ENCODE measurements at places on chromosomes 16 and 17. TPM values are rescaled to one million over a fixed set of nuclear protein-coding genes. Genes with fewer than 3 reads are reported as not detected.
A peak's percentile ranks its signal among the peaks of the same experiment; 100 is the strongest.

WFDC1 gene
- not detected for total RNA-seq

GRCh38 chr16:67528222-67528869, at the start of gene RIPOR1:
Gene RIPOR1, plus strand, starts transcription at chr16:67528829. Its CDS starts 9,618 bp downstream, at chr16:67538447.
- H3K4me3 ChIP-seq, result peak within 1 kb of the TSS; percentile 72
- no peak within 1 kb of the TSS for H3K27ac ChIP-seq
- DNase-seq, result peak; percentile 57
- H3K4me1 ChIP-seq, result peaks cover 10% of the 10 kb centered on the region

- peak; percentile 66 for DNase-seq
- H3K27me3 ChIP-seq, result no peaks in the 10 kb centered on the region
- H3K27ac ChIP-seq, result peak overlapping the region; percentile 89
- H3K4me3 ChIP-seq, result peak overlapping the region; percentile 65
Observed at GRCh38 chr16:89409161-89409711, 81.1 kb downstream of the ANKRD11 start.

DNA sequence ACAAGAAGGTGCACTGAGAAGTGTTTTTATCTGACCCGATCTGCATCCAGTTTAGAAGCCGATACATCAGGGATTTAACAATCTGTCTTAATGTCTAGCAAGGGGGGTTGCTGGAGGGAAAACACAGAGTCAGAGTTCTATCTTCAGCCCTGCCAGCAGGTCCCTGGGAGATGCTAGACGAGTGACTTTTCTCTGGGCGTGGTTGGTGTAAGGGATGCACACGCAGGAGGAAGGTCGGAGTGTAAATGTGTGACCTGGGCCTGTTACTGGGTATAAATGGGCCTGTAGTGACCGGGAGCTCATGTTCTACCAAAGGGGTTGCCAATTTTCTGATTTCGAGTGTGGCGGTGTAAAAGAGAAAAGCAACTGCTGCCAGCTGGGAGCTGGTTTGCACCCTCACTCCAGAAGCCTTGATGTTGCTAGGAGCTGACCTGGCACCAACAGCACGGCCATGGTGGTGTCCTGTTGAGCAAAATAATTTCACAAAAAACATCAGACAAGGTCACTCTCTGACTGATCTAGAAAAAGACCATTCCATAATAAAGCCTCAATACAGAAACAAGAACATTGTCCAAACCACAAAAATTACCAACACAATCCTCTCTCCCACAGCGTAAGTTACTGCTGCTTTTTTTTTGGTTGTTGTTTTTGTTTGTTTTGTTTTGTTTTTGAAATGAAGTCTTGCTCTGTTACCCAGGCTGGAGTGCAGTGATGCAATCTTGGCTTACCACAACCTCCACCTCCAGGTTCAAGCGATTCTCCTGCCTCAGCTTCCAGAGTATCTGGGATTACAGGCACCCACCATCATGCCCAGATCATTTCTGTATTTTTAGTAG, 1.3 kb upstream of the KCTD13 start:
- peaks cover 3% of the 10 kb centered on the region for H3K27me3 ChIP-seq
- peak; percentile 25 for DNase-seq
- peak overlapping the region; percentile 93 for H3K27ac ChIP-seq
- H3K4me1 ChIP-seq, result peaks cover 22% of the 10 kb centered on the region

DNA sequence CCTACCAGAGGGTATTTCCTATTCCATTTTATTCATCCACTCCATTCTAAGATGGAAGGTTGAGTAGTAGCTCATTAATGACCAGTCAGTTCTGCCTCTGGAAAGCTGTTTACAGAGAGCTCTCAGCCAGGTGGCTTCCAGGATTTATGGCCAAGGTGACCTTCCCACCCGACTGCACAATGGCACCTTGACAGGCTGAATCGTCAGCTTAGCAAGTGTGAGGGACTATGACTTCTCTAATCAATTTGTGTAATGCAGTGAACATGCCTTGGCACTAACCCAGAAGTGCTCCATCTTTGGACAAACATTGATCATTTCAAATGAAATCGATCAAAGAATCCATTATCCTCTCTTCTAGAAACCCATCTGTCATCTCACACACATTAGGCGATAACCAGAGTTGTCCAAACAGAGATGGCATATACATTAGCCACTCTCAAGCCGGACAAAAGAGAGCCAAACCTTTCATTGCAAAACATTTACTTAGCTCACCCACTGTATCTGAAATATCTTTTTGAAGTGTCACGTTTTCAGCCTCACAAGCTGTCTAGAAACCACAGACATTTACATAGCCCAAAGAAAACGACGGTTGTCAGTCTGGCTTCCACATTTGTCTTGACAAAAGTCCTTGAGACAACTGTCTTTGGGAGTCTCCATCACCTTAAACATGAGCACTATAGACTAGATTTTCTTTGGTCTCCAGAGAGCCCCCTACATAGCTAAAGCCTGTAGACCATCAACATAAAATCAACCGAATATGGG, 35.6 kb downstream of the CLEC3A start:
- no peak for DNase-seq
- no peak overlapping the region for H3K27ac ChIP-seq
- H3K27me3 ChIP-seq, result peaks cover 6% of the 10 kb centered on the region
- H3K4me3 ChIP-seq, result no peak overlapping the region

GRCh38 chr16:64773184-64773583, 348.7 kb downstream of the CDH11 start:
- no peak overlapping the region for H3K4me3 ChIP-seq
- H3K27me3 ChIP-seq, result no peaks in the 10 kb centered on the region
- DNase-seq, result no peak
- H3K27ac ChIP-seq, result no peak overlapping the region
- no peaks in the 10 kb centered on the region for H3K4me1 ChIP-seq

GRCh38 chr16:56610017-56610608, 1.7 kb downstream of the MT2A start:
- no peaks in the 10 kb centered on the region for H3K27me3 ChIP-seq
- peak; percentile 51 for DNase-seq
- peak overlapping the region; percentile 91 for H3K4me3 ChIP-seq
- H3K27ac ChIP-seq, result peak overlapping the region; percentile 86
- H3K36me3 ChIP-seq, result no peaks in the 10 kb centered on the region

GRCh38 chr17:74698069-74698468, 14.7 kb downstream of the CD300LF start:
- peaks cover 2% of the 10 kb centered on the region for H3K4me1 ChIP-seq
- H3K27ac ChIP-seq, result no peak overlapping the region
- peaks cover 2% of the 10 kb centered on the region for H3K36me3 ChIP-seq
- H3K27me3 ChIP-seq, result peaks cover 24% of the 10 kb centered on the region
- no peak overlapping the region for H3K4me3 ChIP-seq

DNA sequence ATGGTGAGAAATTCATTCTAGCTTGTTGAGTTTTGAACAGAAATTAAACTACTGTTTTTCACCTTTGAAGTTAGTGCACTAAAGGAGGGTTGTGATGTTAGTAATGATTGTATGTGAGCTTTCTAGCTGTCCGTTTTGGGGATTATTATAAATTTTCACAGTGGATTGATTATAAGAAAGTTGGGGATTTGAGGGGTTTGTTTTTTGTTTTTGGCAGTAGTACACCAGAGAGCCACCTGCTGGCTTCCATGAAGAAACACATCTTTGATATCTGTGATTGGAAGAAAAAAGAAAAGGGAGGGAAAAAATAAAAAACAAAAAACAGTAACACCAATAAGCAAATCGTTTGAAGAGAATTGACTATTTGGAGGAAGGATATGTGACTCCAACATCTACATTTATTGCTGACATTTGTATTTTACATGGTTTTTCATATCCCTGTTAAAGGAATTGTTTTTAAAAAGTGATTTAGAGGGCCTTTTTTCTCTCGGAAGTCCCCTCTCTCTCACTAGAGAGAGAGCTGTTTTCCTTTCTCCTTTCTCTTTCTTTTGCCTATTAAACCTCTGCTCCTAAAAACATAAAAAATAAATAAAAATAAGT, 1469.5 kb upstream of the GOT2 start:
- no peaks in the 10 kb centered on the region for H3K27me3 ChIP-seq
- DNase-seq, result no peak
- H3K4me3 ChIP-seq, result no peak overlapping the region
- no peaks in the 10 kb centered on the region for H3K36me3 ChIP-seq

DNA sequence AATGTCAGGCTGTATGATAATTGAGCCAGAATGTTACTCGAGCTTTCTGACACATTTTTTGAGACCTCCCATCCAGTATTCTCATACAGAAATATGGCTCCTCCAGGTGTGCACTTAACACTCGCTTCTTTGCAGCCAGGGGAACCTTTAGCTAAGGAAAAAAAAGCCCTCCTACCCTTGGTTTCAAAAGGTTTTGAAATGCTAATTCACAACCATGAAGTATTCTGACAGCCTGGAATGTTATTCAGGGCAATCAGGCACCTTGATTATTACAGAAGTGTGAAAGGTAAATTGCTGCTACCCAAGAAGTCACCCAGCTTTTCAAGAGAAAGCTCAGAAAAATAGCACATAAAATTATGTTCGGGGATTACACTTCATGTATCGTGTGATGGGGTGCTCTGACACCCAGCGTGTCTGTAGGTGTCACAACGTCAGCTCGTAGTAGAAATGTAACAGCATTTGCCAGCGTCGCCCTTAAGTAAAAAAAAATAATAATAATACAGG, 41.1 kb downstream of the NTN1 start:
- H3K4me3 ChIP-seq, result no peak overlapping the region
- H3K4me1 ChIP-seq, result no peaks in the 10 kb centered on the region
- DNase-seq, result no peak

DNA sequence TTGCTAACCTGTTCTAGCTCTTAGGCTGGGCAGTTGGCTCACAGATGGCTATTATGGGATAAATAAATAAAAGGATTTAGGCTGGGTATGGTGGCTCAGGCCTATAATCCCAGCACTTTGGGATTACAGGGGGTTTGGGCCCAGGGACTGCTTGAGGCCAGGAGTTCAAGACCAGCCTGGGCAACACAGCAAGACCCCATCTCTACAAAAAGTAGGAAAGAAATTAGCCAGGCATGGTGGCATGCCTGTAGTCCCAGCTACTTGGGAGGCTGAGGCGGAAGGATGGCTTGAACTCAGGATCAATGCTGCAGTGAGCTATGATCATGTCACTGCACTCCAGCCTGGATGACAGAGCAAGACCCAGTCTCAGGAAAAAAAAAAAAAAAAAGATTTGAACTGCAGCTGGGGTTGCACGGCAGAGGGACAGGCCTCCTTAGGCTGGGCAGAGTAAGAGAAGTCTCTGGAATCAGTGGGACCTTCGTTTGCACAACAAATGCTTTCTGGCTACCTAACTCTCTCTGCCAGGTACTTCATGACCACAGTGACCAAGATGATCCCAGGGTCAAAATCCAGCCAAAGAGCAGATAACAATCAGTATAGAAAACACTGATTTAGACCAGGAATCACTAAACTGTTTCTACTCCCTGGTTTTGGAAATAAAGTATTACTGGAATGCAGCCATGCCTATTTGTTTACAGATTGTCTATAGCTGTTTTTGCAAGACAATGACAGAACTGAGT, 6.8 kb downstream of the RUSF1 start:
- H3K4me3 ChIP-seq, result no peak overlapping the region
- no peak overlapping the region for H3K27ac ChIP-seq
- no peaks in the 10 kb centered on the region for H3K27me3 ChIP-seq
- H3K4me1 ChIP-seq, result peaks cover 18% of the 10 kb centered on the region
- H3K36me3 ChIP-seq, result no peaks in the 10 kb centered on the region

GRCh38 chr17:33198954-33199353, 94.1 kb downstream of the ASIC2 start:
- H3K27me3 ChIP-seq, result peaks cover 2% of the 10 kb centered on the region
- H3K36me3 ChIP-seq, result no peaks in the 10 kb centered on the region
- no peak for DNase-seq
- H3K27ac ChIP-seq, result no peak overlapping the region

GRCh38 chr17:48970865-48971687, 2.7 kb upstream of the GIP start:
- H3K27me3 ChIP-seq, result peaks cover 33% of the 10 kb centered on the region
- no peak overlapping the region for H3K27ac ChIP-seq
- no peaks in the 10 kb centered on the region for H3K36me3 ChIP-seq
- H3K4me1 ChIP-seq, result peaks cover 2% of the 10 kb centered on the region

DNA sequence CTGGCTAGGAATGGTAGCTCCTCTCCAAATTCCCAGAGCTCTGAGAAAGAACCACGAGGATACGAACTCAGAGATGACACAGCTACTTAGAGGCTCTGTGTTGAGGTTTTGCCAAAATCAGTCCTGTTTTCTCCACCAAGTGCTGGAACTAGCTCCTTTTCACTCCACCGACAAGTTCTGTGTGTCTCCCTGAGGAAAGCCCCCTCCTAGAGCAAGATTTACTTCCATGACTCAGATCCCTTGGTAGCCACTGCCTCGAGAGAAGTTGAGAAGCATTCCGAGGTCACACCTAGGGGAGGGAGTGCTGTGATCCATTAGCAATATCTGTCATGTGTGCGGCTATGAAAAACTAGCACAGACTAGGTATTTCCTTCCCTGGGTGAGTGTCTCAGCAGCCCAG, 30.6 kb downstream of the IL21R start:
- H3K36me3 ChIP-seq, result peaks cover 28% of the 10 kb centered on the region
- H3K4me1 ChIP-seq, result peaks cover 27% of the 10 kb centered on the region
- no peaks in the 10 kb centered on the region for H3K27me3 ChIP-seq
- DNase-seq, result peak; percentile 16
- H3K4me3 ChIP-seq, result no peak overlapping the region
- H3K27ac ChIP-seq, result peak overlapping the region; percentile 51

- no peaks in the 10 kb centered on the region for H3K4me1 ChIP-seq
- H3K27me3 ChIP-seq, result peaks cover 4% of the 10 kb centered on the region
- H3K4me3 ChIP-seq, result no peak overlapping the region
- no peak for DNase-seq
Observed at GRCh38 chr17:9728564-9728963, 62.8 kb downstream of the DHRS7C start.

DNA sequence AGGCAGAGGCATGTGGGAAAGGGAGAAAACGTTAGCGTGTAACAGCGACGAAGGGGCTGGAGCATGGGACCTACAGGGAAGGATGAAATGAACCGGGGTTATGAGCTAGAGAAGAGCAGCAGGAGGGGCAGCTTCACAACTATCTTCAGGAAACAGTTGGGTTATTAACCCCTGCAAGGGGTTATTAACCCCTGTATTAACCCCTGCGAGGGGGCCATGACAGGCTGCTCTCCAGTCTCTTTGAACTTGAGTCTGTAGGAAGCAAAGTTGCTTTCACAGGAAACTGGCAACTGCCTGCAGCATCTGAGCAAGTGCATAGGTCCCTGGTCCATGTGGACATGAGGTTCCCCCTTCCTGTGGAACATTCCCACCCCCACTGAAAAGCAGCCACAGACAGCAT, 119.2 kb upstream of the CRHR1 start:
- H3K4me3 ChIP-seq, result no peak overlapping the region
- H3K36me3 ChIP-seq, result no peaks in the 10 kb centered on the region
- no peaks in the 10 kb centered on the region for H3K4me1 ChIP-seq
- DNase-seq, result no peak
- H3K27ac ChIP-seq, result no peak overlapping the region

GRCh38 chr16:14362774-14363371, 267.2 kb downstream of the PARN start:
- peaks cover 2% of the 10 kb centered on the region for H3K27me3 ChIP-seq
- H3K27ac ChIP-seq, result no peak overlapping the region
- H3K4me3 ChIP-seq, result no peak overlapping the region
- no peaks in the 10 kb centered on the region for H3K4me1 ChIP-seq

GRCh38 chr16:87203060-87203656, 114.0 kb downstream of the C16orf95 start:
- no peaks in the 10 kb centered on the region for H3K4me1 ChIP-seq
- no peak overlapping the region for H3K27ac ChIP-seq
- no peaks in the 10 kb centered on the region for H3K36me3 ChIP-seq
- peak; percentile 71 for DNase-seq
- H3K27me3 ChIP-seq, result peaks cover 10% of the 10 kb centered on the region
